ENCODE measurements at places on chromosomes 5 and 9.

GRCh38 chr5:7615566-7616061 lies 219.7 kb downstream of the ADCY2 start:
- no peak for DNase-seq

DNA sequence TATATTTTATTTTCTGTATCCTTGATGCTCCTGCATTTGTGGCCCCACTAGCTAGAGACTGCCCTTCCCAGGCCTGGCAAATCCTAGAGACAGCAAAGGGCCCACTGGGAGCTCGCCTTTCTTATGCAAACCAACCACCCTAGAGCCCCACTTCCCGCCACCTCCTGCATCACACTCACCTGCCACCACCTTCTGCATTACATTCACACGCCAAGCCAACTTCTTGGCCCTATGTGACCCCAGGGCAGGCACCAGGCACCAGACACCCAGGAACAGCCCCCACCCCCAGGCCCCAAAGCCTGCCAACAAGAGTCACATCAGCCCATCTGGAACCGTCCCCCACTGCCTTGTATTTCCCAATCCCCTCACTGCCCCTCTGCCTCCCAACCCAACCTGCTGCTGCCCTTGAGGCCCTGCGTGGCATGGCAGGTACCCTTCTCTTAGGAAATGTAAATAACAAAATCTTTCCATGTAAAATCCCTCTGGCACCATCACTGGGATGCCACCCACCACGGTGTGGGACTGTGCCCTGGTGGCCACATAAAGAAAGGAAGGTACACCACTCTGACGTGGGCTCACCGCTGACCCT lies 22.0 kb downstream of the ROR2 start:
- DNase-seq: no peak

DNA sequence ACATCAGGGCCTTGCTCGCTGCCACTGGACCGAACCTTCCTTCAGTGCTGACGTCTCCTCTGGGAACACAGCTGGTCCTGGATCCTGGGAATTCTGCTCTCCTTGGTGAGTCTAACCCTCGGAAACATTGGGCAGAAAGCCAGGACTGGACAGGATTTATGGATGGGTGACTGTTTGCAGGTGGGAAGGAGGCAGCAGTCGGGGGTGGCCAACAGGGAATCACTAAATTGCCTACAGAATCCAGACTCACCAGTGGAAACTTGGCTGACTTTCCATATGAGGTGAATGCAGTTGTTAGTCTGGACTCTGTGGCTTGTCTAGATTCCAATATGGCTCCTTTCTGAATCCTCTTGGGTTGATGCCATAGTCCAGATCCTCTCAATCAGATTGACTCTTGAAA lies 203.1 kb downstream of the SAXO1 start:
- peak; percentile 58 for DNase-seq

DNA sequence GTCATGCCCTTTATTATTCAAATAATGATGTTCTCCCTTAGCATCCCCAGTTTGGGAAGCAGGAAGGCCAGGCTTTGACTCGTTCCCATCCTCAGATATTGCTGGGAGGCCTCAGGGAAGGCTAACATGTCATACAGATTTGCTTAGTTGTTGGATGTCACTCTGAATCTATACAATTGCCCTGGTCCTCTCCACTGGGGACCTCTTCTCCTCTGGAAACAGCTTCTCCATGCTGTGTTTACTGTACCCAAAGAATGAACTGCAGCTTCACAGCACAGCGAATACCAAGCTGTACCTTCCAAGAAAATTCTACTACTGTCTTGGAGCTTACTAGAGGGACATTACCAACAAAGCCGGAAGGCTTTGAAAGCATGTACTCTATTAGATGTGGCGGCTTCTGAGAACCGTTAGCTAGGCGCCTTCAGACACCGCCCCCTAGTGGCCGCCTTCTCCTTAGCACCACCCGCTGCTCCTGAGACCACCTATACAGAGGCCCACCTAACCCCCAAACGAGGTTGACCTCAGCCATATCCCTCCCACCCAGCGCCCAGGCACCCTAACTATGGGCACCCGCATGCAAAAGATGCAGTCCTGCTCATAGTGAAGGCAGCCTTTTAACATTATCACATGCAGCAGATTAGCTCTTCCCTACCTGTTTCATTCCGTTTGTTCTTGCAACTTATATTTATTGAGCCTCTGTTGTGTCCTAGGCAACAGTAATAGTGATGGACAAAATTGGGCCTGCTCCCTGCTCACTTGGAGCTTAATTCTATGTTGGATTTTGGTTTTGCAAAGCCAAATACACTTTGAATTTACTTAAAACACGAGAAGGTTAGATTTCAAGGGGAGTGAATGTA lies 34.9 kb upstream of the FOXI1 start:
- no peak for DNase-seq

- no peak for DNase-seq
Observed at GRCh38 chr5:18003784-18004183, 369.5 kb downstream of the TAF11L14 start.

DNA sequence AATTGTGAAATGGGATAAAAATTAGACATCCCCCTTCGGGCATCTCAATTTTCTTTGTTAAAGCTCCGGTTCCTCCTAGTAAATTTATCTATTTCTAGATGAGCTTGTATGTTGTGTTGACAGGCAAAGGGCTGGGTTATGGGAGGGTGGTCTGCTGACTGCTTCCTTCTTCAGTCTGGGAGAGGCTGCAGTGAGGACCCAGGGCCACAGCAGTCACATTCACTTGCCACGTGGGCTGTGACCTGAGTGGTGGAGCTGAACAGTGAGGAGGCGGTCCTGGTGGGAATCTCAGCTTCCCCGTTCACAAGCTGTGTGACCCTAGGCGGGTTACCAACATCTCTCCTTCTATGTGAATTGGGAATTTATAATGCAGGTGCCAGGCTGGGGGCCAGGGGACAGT lies 57.5 kb upstream of the RXRA start:
- DNase-seq: no peak

DNA sequence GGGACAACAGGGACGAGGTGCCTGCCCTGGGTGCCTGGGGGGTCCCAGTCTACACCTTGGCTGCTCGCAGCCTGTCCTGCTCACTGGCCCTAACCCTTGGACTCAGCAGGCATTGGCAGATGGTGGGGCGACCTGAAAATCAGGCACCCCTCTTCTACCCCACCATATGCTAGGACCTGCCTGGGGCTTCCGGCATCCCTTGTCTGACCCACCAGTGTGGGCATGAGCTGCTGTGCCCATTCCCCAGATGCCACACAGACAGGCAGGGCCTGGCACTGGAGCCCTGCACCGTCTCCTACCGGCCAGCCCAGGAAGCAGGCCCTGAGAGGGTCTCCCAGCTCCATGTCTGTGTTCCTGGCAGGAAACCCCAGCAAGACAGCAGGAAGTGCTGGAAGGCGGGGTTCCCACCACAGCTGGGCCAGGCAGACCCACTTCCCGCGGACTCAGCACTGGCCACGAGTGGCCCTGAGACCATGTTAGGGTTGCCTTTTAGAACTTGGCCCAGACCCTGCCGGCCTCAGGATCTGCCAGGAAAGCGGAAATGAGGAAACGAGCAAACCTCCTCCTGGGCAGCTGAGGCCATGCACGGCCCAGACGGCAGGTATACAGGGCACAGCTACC lies 3.1 kb downstream of the NINJ1 start:
- DNase-seq: no peak

DNA sequence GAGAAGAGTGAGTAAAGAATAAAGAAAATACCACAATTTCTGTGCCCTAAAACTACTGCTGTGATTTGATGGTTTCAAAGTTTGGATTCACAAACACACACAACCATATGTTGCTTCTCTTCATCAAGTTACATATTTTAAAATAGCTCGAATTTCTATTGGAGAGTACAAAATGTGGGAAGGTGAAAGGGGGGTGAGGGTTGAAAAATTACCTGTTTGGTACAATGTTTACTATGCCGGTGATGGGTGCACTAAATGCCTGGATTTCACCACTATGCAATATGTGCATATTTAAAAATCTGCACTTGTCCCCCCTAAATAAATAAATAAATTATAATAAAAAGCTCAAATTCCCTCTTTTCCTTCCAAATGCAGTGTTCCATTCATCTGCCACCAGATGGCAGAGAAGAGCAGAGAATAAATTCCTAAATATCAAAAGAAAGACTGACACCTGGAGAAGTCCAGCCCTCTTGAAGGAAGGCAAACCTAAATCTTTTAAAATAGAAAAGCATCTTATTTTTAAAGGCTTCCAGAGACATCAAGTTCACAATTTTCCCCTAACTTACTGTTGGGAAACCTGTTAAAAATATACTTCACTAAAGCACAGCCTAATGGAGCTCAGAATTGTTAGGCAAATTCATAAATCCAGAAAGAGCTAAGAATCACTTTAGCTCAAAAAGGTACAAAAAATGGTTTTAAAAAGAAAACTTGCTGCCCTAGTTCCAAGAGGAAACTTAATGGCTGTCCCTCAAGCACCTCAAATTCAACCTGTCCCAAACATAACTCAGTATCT lies 24.8 kb upstream of the HNRNPA0 start:
- no peak for DNase-seq

GRCh38 chr9:83011611-83012010 lies 51.3 kb downstream of the RASEF start:
- no peak for DNase-seq

GRCh38 chr5:9898319-9898718 lies 268.2 kb upstream of the TAS2R1 start:
- peak; percentile 5 for DNase-seq

DNA sequence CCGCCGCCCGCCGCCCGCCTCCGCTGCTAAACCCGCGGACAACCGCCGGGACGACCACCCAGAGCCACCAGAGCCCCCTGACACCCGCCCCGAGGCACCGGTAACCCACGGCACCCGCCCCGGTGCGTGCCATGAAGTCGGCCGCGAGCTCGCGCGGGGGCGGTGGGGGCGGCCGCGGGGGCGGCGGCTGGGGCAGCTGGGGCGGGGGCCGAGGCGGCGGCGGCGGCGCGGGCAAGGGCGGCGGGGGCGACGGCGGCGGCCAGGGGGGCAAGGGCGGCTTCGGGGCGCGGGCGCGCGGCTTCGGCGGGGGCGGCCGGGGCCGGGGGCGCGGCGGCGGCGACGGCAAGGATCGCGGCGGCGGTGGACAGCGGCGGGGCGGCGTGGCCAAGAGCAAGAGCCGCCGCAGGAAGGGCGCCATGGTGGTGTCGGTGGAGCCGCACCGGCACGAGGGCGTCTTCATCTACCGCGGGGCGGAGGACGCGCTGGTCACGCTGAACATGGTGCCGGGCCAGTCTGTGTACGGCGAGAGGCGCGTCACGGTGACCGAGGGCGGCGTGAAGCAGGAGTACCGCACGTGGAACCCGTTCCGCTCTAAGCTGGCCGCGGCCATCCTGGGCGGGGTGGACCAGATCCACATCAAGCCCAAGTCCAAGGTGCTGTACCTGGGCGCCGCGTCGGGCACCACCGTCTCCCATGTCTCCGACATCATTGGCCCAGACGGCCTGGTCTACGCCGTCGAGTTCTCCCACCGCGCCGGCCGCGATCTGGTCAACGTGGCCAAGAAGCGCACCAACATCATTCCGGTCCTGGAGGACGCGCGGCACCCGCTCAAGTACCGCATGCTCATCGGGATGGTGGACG lies 499 bp downstream of the FBLL1 start:
- DNase-seq: no peak

GRCh38 chr5:93278896-93279295 lies 302.1 kb downstream of the NR2F1-AS1 start:
- no peak for DNase-seq

GRCh38 chr9:14358523-14358922 lies 44.6 kb upstream of the NFIB start:
- DNase-seq: no peak

DNA sequence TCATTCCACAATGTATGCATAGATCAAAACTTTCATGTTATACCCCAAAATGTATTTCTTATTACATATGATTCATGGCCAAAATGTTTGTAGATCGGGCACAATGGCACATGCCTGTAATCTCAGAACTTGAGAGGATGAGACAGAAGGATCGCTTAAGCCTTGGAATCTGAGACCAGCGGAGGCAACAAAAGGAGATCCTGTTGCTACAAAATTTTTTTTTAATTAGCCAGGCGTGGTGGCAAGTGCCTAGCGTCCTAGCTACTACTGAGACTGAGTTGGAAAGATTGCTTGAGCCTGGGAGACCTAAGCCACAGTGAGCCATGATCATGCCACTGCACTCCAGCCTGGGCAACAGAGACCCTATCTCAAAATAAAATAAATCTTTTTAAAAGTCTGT lies 89.9 kb downstream of the MAPKAP1 start:
- DNase-seq: no peak

- DNase-seq: no peak
Observed at GRCh38 chr9:79329861-79330260, 241.9 kb upstream of the TLE4 start.

DNA sequence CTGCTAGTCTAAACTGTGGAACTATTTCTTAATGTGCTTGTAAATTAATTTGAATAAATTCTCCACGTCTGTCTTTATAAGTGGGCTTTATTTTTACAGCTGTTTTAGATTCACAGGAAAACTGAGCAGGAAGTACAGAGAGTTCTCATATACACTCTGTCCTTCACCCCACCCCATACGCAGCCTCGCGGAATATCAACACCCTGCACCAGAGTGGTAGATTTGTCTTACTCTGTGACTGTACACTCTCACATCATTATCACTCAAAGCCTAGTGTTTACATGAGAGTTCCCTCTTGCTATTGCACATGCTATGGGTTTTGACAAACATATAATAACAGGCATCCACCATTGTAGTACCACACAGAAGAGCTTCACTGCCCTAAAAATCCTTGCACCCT lies 179.7 kb upstream of the DAB2 start:
- no peak for DNase-seq

- no peak for DNase-seq
Observed at GRCh38 chr9:127572961-127573721, 38.9 kb upstream of the STXBP1 start.

GRCh38 chr9:69820955-69821788 lies 555 bp downstream of the CFAP95 start:
- DNase-seq: no peak
